B cell (primary cell): ENCODE measurements at places on chromosomes 6 and 20. TPM values are rescaled to one million over a fixed set of nuclear protein-coding genes. Genes with fewer than 3 reads are reported as not detected.

The HLA-DRB5 gene
- 174 and 184 TPM in 2 replicates for total RNA-seq

The NUS1 gene
- total RNA-seq = 22.1 and 23.1 TPM in 2 replicates

The DCDC2 gene
- total RNA-seq = not detected in 2 replicates

The OR12D3 gene
- not detected in 2 replicates for total RNA-seq

The MTCH1 gene
- 150 and 160 TPM in 2 replicates for total RNA-seq

The BTN1A1 gene
- total RNA-seq = 0.53 and 0.74 TPM in 2 replicates

The FRMD1 gene
- total RNA-seq = not detected in 2 replicates

The FLRT3 gene
- 0.17 TPM in 1 of 2 replicates, not detected in the other for total RNA-seq

The CCDC170 gene
- total RNA-seq = not detected in 2 replicates

The OPRL1 gene
- total RNA-seq = 6.2 and 7.3 TPM in 2 replicates

The BLCAP gene
- 187 and 188 TPM in 2 replicates for total RNA-seq

The DCBLD1 gene
- total RNA-seq = 0.37 and 1.2 TPM in 2 replicates

The CST7 gene
- total RNA-seq = 0.56 and 0.94 TPM in 2 replicates

The HFE gene
- total RNA-seq = 6.3 and 6.5 TPM in 2 replicates

The DBNDD2 gene
- total RNA-seq = 3.6 TPM in 2 replicates

The TCP11 gene
- not detected in 2 replicates for total RNA-seq

The KIF13A gene
- 21.3 and 23.4 TPM in 2 replicates for total RNA-seq

The ASIP gene
- total RNA-seq = not detected in 2 replicates

The C6orf58 gene
- not detected in 2 replicates for total RNA-seq

The LHFPL5 gene
- not detected in 2 replicates for total RNA-seq

The ADAM33 gene
- total RNA-seq = not detected in 2 replicates

The NKAPL gene
- total RNA-seq = 0.52 and 0.66 TPM in 2 replicates

The GJA1 gene
- total RNA-seq = not detected in 2 replicates

The ZC2HC1B gene
- 0.84 and 0.92 TPM in 2 replicates for total RNA-seq

The PBOV1 gene
- not detected in 2 replicates for total RNA-seq

The NCOA6 gene
- total RNA-seq = 31.0 and 31.9 TPM in 2 replicates

The SCUBE3 gene
- not detected in 2 replicates for total RNA-seq

The OTOR gene
- not detected in 2 replicates for total RNA-seq

The OPRM1 gene
- total RNA-seq = not detected in 2 replicates

The POU3F2 gene
- not detected in 2 replicates for total RNA-seq

The CSTF1 gene
- 31.9 and 33.8 TPM in 2 replicates for total RNA-seq

The TRIM31 gene
- total RNA-seq = not detected in 2 replicates

The CFB gene
- total RNA-seq = not detected in 2 replicates

The COL11A2 gene
- 0.39 and 0.66 TPM in 2 replicates for total RNA-seq

The DEF6 gene
- total RNA-seq = 105 and 116 TPM in 2 replicates

The ELOVL2 gene
- not detected in 2 replicates for total RNA-seq

The HLA-DRA gene
- 2,785 and 2,881 TPM in 2 replicates for total RNA-seq

The ZNF391 gene
- total RNA-seq = 4.4 and 7.0 TPM in 2 replicates

The MRS2 gene
- 25.5 and 26.7 TPM in 2 replicates for total RNA-seq

The HSPA12B gene
- total RNA-seq = not detected in 2 replicates

The NKX2-2 gene
- not detected in 2 replicates for total RNA-seq

The RPS21 gene
- total RNA-seq = 2,429 and 2,653 TPM in 2 replicates

The SRSF12 gene
- not detected in 2 replicates for total RNA-seq

The FOXF2 gene
- not detected in 2 replicates for total RNA-seq
